Activated T-cell treated with anti-CD3 and anti-CD28 coated beads for 1 hour (primary cell): ENCODE measurements at places on chromosomes 16 and 17.

DNA sequence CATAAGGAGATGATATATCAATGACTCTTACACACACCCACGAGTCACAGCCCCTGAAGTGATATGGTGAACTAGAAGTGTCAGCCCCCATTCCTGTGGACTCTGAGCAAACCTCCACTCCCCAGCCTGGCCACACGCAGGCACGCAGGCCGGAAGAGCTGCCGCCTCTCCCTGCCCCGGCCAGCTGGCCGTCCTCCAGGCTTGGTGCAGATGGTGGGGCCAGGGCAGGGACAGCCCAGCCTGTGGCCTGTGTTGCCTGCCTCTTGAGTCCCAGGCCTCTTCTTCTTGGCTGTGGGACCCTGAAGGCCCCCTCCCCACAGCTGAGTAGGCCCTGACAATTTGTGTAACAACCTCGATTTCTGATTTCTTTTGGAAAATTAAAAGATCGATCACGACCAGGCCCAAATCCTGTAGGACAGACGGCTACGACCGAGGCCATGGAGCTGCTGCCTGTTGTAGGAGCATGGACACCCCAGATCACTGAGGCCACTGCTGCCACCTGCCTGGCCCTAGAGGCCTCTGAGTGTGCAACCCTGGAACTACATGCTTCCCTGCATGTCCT is 10.0 kb upstream of the MPRIP start:
- no peak for DNase-seq

- DNase-seq = no peak
Observed at GRCh38 chr17:2195729-2196128, 107.9 kb downstream of the SMG6 start.

GRCh38 chr16:17439580-17439979 is 31.2 kb downstream of the XYLT1 start:
- no peak for DNase-seq

- no peak for DNase-seq
Observed at GRCh38 chr16:85557083-85557970, 55.8 kb upstream of the GSE1 start.

DNA sequence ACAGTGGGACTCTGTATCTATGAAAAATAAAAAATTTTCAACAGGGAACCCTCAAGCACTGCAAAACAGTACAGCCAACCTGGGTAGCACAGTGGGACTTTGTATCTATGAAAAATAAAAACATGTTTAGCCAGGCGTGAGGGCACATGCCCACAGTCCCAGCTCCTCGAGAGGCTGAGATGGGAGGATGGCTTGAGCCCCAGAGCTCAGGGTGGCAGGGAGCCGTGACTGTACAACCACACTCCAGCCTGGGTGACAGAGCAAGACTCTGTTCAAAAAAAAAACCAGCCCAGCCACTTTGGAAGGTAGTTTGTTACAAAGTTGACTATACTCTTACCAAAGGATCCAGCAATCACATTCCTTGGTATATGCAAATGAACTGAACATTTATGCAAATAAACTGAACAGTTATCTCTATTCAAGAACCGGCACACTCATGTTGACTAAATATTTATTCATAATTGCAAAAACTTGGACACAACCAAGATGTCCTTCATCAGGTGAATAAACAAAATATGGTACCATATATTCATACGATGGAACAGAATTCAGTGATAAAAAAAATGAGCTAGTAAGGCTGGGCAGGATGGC is 5.2 kb downstream of the RPH3AL start:
- no peak for DNase-seq

DNA sequence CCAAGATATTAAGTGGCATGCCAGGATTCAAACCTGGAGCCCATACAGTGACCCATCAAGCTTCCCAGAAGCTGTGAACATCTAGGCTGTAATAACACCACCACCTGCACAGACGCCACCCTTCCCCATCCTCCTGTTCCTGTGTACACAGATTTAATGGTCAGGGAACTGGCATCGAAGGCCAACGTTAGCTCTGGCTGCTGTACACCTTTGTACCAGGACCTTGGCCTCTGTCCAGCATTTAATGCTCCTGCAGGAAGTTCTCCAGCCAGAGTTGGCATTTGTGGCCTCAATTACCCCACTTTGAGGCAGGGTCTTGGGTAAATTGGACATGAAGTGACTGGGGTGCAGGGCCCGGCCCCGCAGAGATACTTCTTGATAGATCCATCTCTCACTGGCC is 49.3 kb downstream of the SCNN1B start:
- DNase-seq = no peak

GRCh38 chr17:6775871-6776405 is at the start of gene FBXO39:
FBXO39 (plus strand) TSS chr17:6776215; CDS start chr17:6779869, 3,654 bp downstream.
- peak; percentile 17 for DNase-seq

DNA sequence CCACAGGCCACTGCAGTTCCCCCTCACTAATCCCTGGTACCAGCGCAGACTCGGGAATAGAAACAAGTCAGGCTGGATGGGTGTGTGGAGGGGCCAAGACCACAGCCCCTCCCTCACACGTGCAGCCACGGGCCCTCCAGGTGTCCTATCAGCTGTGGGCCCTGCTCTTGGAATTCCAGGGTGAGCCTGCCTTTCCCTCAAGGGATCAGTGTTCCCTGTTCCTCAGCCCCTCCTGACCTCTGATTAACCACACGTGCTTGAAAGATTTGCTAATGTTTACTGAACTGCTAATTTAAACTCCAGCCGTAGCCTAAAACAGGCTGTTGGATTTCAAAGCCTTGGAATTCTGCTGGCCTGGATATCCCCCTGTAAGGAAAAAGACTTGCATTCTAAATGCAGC is 146.4 kb downstream of the SOCS1 start:
- no peak for DNase-seq

DNA sequence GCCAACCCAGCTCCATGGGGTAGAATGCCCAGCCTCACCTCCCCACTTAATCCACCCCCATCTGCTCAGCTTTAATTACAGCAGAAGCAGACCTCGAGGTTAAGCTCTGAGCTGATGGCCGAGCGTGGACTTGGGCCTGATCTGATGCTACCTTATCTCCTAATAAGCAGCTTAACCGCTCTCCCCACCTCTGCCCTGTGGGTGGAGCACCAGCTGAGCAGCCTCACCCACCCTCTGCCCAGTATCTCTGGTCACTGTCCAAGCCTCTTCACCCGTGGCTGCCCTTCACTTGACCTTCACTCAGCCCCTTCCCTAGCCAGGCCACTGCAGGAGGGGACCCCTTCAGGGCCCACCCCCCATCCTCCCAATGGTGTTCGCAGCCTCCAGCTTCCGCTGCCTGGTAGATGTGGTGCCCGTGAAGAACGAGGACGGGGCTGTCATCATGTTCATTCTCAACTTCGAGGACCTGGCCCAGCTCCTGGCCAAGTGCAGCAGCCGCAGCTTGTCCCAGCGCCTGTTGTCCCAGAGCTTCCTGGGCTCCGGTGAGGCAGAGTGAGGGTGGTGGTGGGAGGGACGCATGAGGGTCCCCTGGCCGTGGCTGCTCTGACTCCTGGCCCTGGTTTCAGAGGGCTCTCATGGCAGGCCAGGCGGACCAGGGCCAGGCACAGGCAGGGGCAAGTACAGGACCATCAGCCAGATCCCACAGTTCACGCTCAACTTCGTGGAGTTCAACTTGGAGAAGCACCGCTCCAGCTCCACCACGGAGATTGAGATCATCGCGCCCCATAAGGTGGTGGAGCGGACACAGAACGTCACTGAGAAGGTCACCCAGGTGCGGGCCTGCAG is 6.8 kb downstream of the KCNH6 start:
- DNase-seq = no peak

GRCh38 chr16:50384500-50385135 is 15.8 kb upstream of the BRD7 start:
- DNase-seq = no peak

DNA sequence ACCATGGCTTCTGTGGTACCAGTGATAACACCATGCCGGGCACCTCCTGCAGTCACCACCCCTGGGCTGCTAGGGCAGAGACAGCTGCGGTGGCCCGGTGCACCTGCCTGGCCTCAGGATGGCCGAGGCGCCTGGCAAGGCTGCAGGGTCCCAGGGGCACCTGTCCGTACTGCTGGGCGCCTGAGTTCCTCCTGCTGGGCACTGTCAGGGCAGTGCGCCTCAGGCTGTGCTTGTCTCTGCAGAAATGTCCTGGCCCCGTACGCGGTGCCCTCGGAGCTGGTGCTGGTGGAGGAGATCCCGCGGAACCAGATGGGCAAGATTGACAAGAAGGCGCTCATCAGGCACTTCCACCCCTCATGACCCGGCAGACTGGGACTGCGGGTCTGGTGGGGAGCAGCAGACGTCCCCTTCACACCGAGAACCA is 17.7 kb upstream of the CDH15 start:
- DNase-seq = no peak

DNA sequence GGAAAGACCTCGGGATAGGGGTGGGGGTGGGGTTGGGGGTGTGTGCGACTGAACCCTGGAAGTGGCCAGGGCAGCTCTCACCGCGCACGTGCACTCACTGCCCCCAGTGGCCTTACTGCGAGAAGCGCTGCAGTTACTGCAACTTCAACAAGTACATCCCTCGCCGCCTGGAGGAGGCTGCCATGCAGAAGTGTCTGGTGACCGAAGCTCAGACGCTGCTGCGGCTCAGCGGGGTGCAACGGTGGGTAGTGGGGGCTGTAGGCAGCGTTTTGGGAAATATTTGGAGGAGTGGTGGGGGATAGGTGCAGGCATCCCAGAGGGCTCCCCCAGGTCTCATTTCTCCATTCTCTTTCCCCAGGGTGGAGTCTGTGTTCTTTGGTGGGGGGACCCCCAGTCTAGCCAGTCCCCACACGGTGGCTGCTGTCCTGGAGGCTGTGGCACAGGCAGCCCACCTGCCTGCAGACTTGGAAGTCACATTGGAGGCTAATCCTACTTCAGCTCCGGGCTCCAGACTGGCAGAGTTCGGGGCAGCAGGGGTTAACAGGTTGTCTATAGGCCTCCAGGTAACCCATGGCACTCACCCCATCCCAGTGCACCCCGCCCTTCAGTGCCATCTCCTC is 972 bp downstream of the RSAD1 start:
- DNase-seq = peak; percentile 48

DNA sequence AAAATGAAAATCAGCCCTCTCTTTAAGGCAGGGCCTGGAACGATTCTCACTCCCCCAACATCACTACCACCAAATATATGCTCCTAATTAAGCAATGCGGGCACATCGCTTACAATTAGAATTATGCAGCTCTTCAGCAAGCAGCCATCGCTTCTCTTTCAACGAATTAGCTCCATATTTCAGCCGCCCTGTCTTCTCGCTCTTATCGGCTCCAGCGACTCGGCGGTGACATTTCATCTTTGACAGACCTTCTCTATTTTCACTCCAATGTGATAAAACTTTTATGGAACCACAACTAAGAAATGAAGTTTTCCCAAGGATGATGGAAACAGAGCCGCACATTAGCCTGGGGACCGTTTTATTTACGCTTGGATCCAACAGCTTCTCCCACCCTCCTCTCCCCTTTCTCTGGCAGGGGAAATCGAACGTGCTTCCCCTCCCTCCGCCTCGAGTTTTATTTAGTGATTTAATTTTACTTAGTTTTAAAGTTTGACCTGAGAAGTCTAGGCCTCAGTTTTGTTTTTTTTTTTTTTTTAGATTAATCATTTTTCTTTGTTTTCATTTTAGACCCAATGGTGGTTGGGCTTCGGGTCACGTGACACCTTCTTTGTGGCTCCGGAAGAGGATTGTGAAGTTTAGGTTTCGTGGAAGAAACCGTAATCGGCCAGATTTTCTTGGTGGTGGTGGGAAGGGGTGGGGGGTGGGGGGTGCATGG is 3.1 kb upstream of the HOXB2 start:
- no peak for DNase-seq

DNA sequence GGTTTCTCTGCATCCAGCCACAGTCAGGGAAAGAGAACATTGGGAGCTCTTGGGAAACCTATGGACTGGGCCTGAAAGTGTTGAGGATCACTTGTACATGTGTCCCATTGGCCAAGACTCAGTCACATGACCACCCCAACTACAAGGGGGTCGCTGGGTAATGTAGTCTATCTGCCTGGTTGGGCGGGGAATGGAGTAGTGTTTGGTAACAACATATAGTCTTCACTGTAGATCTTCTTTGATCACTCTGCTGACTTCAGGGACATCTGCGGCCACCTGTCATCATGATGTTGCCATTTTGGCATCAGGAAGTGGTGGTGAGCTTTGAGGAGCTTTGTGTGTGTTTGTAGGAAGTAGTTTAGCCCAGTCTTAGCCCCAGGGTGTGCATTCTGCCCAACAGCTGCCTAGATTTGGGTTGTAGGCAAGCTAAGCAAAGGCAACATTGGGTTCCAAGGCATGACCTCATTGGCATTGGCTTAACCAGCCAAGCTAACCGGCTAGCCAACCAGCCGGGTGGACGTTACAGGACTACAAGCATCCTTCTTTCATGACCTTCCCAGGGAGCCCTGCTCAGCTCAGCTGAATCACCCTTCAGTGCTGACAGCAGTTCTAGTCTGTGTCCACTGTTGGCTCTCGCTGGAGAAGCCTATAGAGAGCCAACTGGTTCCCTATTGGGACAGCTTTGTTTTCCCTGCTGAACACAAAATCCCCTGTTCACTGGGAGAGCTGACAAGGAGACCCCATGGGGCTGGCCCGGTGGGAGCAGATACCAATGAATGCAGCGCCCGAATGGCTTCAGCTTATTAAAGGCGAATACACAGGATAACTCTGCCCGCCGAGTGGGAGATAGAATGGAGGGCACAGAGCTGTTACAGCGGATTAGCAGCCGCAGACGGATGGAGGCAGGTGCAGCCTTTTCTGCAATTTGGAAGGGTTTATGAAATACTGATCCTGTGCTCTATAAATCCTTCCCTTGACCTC is 178.6 kb downstream of the NTN1 start:
- no peak for DNase-seq

DNA sequence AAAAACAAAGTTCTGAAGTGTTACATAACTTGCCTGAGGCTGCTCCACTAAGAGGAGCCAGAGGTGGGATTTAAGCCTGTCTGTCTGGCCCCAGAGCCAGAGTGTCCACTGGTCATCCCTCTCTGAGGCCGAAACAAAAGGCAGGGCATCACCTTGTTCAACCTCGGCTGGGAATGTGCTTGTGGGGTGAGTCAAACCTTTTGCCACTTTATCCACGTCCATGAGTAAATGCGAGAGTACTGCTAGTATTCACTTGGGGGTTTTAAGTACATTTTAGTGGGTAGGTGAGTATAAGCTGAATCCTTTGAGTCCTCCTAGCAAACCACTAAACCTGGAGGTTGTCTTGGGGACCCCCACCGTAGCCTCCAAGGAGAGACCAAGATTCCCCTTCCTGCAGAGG is 103.5 kb downstream of the STX8 start:
- no peak for DNase-seq

DNA sequence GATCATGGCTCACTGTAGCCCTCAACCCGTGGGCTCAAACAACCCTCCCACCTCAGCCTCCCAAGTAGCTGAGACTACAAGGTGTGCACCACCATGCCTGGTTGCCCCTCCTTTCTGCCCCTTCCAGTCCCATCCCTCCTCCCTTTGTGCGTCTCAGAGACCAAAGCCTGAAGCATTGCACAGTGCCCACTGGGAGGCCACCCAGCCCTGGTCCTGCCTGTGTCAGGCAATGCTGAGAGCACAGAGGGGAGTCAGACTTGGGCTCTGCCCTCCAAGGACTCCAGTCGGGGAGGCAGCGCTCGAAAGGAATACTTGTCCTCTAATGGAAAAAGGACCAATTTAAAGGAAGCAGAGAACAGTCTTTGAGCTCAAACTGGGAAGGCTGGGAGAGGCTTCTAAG is 20.4 kb downstream of the RAI1 start:
- no peak for DNase-seq

GRCh38 chr17:3919123-3919624 is 2.9 kb upstream of the P2RX1 start:
- DNase-seq = no peak

GRCh38 chr16:84115919-84116719 is 623 bp downstream of the MBTPS1 start:
- DNase-seq = peak; percentile 38

GRCh38 chr17:77540975-77541374 is 400.2 kb downstream of the SEC14L1 start:
- no peak for DNase-seq
